ENCODE measurements at places on chromosomes 2 and 18.

DNA sequence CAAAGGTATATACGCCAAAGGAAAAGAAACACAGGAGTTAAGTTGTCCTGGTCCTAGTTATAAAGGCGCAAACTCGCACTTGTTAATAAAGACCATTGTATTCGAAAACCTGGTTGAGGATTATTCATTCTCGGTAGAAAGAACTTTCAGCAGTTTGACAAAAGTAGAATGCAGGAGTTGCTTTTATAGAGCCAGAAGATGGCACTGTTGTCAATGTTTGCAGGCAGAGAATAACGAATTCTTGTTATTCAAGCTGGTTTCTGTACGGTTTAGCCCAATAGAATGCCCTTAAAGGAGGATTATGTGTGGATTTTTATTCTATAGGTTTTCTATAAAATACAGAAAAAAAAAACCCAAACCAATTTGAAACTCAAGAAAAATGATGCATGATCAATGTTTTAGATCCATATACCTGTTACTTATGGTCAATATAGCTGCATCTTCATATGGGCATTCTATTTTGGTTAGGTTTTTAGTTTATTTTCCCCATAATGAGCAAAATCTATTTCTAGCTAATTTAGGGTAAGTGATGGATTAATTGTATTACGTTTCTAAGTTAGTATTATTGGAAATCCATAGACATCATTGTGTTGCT lies 510.3 kb downstream of the PLCL1 start:
- no peak for DNase-seq

GRCh38 chr2:234611209-234611608 lies 114.3 kb upstream of the ARL4C start:
- no peak for DNase-seq

DNA sequence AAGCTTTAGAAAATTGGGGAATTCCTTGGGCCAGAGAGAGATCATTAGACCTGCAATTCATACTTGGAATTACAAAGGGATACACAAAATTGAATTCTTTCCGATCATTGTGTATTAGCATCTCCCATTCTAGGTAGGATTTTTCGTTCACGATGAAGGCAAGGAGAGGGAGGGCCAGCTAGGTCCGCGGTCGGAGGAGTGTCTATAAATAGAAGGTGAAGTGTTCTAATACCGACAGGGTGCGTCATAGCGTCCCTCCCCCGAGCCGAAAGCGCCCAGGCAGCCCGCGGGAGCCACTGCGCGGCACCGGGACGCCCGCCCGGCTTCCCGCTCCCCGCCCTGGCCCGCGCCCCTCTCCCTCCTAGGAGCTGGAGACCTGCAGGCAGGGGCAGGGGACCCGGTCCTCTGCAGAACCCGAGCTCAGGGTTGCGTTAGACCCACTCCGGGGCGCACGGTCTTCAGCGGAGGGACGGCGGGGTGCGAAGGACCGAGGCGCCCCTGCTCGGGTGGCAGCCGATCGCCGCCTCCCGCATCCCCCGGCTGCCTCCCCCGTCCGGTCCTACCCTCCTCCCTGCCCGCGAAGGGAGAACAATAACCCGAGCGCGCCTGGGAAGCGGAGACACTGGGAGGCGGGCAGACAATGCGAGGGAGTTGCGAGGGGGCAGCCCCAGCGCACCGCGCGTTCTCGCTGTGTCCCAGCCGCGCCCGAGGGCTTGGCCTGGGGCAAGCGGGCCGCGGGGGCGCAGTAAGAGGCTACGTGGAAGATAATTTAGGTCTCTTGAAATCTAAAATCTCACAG lies 114.2 kb upstream of the SERTAD2 start:
- peak; percentile 76 for DNase-seq

GRCh38 chr2:161761160-161761559 lies 136.9 kb downstream of the SLC4A10 start:
- DNase-seq = no peak

- no peak for DNase-seq
Observed at GRCh38 chr2:240998995-240999791, 775 bp downstream of the SNED1 start.

- no peak for DNase-seq
Observed at GRCh38 chr18:32918692-32919250, 145.9 kb upstream of the KLHL14 start.

DNA sequence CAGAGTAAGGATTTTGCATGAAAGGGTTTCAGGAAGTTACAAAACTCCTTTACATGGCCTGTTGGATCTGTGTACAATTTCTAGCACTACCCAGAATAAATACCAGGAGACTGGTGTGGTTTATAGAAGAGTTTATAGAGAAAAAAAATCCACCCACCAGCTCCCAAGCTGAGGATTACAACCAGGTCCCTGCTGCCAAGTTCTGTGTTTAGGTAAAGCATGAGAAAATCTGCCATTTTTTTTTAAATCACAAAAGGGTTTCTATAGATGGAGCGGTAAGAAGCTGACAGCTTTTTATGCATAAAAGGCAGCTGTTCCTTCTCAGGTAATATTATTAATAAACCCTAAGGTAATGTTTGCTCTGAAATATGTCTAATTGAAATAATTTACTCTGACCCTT lies 545.4 kb upstream of the ZEB2 start:
- no peak for DNase-seq

DNA sequence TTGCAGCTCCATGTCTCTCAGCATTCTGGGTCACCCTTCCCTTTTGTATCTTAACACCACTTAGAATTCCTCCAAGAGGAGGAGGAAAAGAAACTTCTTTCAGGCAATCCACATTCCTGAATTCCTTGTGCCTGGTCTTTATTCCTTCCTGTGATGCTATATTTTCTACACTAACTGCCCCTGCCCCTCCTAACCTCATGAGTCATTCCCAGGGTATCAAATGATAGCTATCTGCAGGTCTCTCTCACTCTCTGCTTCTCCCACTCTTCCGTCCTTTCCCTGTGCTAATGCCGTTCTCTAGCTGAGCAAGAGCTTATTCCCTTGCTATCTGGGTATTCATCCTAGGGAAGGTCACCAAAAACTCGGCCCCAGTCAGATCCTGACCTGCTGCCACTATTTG lies 395.0 kb upstream of the TCF4 start:
- no peak for DNase-seq

GRCh38 chr18:7116001-7116730 lies 1.4 kb downstream of the LAMA1 start:
- no peak for DNase-seq

GRCh38 chr2:16725549-16725948 lies 59.9 kb upstream of the CYRIA start:
- DNase-seq = no peak

DNA sequence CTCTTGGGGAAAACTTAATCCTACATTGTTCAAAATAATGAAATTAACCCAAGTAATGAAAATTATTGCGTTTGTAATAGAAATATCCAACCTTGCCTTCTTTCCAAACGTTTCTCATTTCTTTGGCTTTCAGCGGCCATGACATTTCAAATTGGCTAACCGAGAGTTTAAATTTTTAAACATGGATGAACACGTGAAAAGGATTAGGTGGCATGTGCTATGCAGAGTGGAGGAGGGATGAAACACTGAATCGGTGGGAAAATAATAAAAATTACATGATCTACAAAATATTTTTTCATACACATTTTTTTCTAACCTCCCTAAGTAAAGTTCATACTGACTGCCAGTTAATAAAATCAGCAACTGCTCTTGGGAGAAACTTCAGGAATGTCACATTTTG lies 728.4 kb upstream of the PKDCC start:
- DNase-seq = no peak

DNA sequence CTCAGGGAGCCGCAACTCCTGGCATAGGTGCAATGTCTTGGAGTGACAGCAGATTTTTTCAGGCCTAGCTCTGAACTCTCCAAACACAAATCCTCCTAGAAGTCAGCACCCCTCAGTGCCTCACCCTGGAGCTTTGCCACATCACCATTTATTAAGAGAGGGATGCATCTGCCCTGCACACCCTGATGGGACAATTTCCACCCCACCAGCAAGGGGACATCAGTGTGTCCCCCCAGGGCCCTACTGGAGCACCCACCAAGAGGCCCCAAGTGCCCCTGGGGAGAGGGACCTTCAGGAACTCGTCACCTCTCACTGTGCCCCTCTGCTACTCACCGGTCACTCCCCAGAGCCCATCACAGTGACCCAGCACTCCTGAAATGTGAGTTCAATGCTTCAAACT lies 144.7 kb downstream of the NDUFA10 start:
- no peak for DNase-seq

GRCh38 chr18:78293940-78294541 lies 685.6 kb upstream of the SALL3 start:
- no peak for DNase-seq

DNA sequence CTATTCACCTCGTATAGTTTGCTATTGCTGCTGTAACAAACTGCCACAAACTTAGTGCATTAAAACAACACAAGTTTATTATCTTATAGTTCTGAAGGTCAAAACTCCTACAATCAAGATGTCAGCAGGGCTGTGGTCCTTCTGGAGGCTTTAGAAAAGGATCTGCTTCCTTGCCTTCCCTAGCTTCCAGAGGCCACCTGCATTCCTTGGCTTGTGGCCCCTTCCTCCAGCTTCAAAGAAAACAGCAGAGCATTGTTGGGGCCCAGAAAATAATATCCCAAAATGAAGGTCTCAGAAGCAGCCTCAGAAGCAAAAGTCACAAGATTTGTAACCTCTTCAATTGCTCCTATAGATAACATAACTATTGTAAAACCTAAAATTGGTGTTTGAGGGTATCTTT lies 100.6 kb downstream of the HNRNPLL start:
- DNase-seq = no peak

DNA sequence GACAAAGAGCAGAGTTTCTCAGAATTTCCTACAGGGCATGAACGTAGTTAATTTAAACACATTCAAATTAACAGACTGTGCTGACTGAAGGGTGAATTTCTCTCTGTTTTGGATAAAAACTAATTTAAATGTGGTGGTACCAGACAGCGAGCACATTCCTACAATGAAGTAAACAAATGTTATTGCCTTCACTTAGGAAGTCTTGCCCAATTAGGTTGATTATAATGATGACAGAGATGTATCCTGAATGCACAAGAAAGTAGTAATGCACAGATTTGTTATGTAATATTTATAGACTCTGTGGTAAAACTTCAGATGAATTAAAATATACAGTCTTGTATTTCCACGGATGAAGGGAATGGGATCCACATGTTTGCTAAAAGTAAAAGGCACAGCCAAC lies 507.2 kb downstream of the EPHA4 start:
- no peak for DNase-seq

- DNase-seq = no peak
Observed at GRCh38 chr18:21439431-21439846, 161.1 kb downstream of the ESCO1 start.

DNA sequence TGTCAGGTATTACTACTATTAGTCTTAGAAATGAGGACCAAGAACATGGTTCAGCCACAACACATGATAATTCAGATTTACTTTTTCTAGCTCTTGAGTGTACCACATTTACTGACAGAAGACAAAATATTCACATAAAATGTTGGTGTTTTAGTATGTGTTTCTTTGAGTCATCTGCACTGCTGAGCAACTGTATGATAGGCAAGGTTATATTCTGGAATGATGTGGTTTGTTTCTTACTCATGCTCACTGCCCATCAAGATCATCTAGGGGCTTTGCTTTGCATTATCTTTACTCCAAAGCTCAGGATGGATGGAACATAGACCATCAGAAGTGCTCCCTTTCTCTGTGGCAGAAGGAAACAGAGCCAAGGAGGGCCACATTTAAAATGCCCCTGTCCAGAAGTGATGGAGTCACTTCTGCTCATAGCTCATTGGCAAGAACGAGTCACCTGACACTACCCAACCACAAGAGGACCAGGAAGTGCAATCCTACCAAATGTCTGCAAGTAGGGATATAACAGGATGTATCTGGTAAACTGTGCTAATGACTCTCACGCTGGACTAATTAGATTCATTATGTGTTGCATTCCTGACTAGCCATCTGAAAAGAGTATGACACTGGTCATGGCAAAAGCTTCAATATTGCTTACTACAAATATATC lies 81.5 kb downstream of the DIS3L2 start:
- DNase-seq = no peak
